ENCODE measurements at places on chromosomes 5 and 9.
A peak's percentile ranks its signal among the peaks of the same experiment; 100 is the strongest.

- no peak for DNase-seq
Observed at GRCh38 chr5:140502834-140503233, 44.6 kb upstream of the EIF4EBP3 start.

DNA sequence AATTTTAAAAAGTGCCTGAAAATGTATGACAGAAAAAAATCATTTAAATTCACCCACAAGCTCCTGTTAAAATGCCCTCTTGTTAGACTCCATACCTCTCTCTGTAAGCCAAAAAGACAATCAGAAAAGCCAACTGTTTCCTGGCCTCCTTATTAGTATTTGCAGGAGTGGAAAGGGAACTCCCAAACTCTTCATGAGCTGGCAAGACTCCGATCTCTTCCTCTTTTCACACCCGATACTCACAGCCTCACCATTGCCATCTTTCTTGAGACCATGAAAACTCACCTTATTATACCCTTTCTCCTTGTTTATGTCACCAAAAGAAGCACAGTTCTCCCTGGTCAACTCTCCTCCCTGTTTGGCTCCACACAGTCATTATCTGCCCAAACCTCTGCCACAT lies 197.8 kb downstream of the DMAC1 start:
- DNase-seq: no peak

- no peak for DNase-seq
Observed at GRCh38 chr5:135954899-135955298, at the start of gene LECT2. Gene LECT2, minus strand, starts transcription at chr5:135954983. Its CDS starts 150 bp downstream, at chr5:135954833.

GRCh38 chr9:107638521-107639310 lies 149.1 kb upstream of the KLF4 start:
- no peak for DNase-seq

- DNase-seq: no peak
Observed at GRCh38 chr5:181186022-181186421, 19.0 kb downstream of the TRIM7 start.

DNA sequence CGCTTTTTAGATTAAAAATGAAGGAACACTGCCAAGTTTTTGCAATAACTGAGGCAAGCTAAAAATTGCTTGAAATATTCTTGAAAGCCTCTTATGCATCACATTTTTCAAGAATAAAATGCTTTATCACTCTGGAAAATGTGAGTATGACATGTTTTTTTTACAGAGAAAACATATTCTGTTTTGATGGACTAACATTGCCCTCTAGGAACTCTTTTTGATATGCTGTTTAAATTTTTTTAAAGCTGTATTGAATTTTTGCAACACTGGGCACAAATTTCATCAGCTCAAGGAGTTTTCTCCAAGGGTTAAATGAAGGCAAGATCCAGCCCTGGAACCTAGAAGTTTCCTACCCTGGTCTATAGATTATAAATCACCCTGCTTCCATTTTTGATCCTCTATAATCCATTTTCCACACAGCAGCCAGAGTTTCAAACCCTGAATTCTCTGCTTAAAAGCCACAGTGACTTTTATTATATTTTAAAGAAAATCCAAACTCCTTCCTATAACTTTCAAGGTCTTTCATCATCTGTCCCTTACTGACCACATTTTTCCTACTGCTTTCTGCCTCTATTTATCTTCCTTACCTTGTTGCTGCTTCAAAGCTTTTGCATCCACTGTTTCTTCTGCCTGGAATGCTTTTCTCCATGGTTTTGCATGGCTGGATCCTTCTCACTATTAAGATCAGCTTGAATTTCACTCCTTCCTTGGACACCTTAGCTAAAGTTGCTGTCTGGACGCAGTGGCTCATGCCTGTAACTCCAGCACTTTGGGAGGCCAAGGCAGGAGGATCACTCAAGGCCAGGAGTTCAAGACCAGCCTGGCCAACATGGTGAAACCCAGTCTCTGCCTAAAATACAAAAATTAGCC lies 60.9 kb downstream of the IL31RA start:
- no peak for DNase-seq

DNA sequence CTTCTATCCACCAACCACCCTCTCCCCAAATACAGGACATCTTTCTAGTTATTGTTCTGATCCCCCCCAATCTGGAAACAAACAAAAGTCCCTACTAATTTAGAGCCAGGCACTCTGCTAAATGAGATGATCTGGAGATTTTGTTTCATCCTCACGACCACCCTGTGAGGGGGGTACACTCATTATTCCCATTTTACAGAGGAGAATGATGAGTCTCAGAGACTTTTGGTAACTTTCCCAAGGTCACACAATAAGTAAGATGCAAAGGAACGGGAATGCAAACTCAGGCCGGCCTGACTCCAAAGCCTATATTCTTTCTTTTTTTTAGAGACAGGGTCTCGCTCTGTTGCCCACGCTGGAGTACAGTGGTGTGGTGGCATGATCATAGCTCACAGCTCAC lies 9.4 kb downstream of the PDGFRB start:
- no peak for DNase-seq

DNA sequence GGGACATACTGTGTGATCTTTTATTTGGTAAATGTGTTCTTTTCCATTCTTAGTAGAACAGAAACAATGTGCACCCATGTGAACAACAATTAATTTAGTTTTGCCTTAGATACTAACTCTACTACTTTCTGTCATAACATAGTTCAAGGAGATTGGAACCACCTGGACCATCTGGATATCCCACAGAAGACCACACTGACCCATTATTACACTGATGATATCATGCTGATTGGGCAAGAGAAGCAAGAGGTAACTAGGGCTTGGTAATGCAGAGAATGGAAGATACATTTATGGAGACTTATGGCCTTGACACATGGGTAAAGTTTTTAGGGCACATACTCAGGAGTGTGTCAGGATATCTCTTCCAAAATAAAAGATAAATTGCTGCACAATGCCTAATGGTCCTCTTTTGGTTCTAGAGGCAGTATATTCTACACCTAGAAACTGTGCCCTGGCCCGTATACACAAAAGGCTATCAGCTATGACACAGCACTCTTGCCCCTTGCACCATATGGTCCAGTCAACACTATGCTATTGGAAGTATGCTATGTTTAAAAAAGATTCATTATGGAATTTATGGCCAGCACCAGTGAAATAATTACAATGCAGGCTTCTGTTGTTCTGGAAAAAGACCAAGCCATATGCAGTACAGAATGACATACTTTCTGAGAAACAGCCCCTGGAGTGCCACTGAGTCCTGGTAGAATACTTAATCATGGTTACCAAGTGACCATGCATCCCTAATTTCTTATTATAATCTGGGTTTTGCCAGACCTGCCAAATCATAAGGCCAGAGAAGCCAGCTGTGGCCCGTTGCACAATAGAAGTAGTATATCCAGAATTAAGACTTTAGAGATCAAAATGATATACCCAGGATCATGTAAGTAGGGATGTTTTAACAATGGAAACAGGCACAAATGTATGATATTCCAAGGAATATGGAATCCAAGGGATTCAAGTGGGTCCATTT lies 41.6 kb upstream of the MROH2B start:
- DNase-seq: no peak

DNA sequence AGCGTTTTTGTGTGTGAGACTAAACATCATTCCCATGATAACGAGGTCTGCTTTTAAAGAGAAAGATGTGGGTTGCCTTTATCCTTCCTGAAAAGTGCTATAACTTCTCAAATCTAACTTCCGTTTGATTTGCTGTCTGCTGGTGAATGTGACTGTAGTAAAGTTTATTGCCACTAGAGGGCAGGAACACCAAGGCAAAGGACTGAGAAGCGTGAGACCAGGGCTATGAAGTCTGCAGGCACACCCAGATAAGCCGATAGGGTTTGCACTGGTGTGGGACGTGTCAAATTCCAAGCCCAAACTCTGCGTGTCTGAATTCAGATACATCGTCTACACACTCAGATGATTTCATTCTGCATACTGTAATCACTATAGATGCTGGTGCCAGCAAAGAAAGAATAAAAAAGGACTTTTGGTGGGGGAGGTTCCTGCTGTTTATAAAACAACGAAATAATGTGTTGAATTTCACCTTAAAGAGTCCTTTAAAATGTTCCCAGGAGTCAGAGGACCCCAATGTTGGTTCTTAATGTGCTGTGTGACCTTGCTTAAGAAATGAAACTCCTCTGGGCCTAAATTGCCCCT lies 87.2 kb downstream of the PTTG1 start:
- peak; percentile 85 for DNase-seq

GRCh38 chr5:98786191-98786853 lies 12.9 kb downstream of the RGMB start:
- DNase-seq: no peak

DNA sequence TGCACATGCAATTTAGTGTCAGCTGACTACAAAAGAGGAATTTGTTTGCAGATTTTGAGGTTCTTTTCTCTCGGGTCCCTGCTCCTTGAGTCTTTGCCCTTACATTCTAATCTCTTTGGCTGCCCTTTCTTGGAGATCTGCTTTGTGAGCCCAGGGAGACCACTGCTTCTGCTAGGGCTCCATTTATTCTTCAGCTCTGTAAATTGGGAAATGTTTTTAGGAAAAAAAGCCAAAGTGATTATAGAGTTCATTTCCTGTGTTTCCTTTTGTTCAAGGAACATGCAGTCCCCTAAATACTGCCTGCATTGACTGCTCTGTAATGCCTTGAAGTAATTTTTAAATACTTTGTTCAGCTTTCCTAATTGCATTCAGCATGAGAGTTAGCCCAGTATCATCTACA lies 197.4 kb downstream of the CSNK1G3 start:
- DNase-seq: no peak

DNA sequence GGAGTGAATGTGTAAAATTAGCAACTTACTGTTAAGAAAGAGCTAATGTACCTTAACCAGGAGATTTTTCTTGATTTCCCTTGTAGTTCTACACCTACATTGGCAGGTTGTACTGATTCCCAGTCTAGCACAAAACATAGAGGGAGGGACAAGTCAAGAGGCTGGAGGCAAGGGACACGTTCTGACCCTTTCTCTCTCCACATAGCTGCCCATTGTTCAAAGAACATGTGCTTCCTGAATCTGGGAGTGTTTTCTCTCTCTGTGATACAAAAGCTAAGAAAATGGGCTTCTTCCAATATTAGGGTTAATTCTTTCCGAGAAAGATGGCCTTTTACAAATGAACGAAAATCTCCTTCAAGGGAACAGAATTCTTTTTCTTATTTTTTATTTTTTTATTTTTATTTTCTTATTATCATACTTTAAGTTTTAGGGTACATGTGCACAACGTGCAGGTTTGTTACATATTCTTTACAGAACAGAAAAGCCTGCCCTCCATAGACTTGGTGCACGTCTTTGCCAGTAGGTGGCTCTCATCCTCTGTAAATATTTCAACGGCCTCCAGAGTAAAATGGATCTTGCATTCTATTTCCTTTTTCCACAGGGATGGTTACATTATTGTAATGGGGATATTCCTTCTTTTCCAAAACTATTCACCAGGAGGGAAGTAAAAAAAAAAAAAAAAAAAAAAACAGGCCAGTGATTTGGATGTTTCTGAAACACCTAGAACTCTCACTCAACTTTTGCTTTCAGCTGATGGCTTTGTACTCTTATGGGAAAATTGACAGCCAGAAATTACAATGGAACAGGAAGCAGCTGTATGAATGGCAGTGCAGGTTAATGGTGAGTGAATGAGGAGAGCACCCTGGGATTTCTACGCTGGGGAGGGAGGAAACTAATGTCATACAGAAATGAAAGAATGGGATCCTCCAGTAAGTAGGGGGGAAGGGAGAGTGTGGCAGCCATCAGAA lies 13.1 kb upstream of the IFNA5 start:
- no peak for DNase-seq

- DNase-seq: no peak
Observed at GRCh38 chr5:107858324-107858723, 187.6 kb upstream of the EFNA5 start.

GRCh38 chr9:137811283-137811870 lies 66.2 kb upstream of the CACNA1B start:
- no peak for DNase-seq

GRCh38 chr9:16833296-16833835 lies 37.1 kb downstream of the BNC2 start:
- DNase-seq: no peak

GRCh38 chr5:124550731-124551130 lies 195.7 kb downstream of the ZNF608 start:
- DNase-seq: no peak

DNA sequence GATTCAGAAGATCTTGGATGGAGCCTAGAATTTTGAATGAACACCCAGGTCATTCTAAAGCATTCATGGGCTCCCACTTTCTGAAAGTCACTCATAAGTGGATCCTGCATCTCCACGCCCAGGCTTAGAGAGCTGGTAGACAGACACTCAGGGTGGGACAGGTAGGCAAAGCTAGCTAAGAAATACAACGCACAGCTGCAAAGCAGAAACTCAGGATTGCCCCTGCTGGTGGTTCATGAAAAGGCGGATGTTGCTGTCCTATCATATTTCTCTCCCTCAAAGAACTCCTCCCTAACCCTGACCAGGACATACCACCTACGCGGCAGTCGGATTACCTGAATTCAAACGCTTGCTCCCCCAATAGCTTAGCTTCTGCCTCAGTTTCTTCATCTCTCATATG lies 226.5 kb downstream of the GLIS3 start:
- DNase-seq: no peak

DNA sequence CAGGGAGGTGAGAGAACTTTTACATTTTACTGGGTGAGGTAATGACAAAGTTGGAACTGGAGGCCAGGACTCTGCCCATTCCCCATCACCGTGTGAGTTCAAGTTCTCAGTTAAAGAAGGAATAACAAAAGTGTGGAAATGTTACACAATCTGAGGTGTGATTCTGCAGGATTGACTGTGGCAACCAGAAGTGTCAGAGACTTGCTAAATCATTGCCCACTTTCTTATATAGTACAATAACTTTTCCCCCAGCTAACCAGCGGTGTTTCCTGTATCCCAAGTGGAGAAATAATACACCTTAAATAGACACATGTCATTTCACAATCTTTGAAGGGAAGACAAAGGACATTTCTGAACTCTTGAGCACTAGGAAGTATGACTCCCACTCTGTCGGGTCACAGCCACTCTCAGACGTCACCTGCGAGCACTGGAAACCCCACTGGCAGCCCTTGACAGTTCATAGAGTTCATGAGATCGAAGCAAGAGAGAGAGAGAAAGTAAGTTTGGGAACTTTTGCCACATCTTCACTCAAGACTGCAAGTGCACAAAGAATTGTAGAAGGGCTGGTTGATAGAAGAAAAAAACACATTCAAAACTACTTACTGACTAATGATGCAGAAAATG lies 28.4 kb downstream of the PAX5 start:
- DNase-seq: no peak

GRCh38 chr9:7324152-7324598 lies 475.4 kb downstream of the DMAC1 start:
- DNase-seq: no peak

- DNase-seq: no peak
Observed at GRCh38 chr9:94005272-94005901, 50.2 kb upstream of the BARX1 start.

- no peak for DNase-seq
Observed at GRCh38 chr5:171826132-171826531, 40.5 kb downstream of the SMIM23 start.

- no peak for DNase-seq
Observed at GRCh38 chr5:91443761-91444467, 60.8 kb upstream of the ARRDC3 start.
